ENCODE measurements at places on chromosomes 4 and X.

- DNase-seq = no peak
These were observed 7.4 kb downstream of the SUPT20HL2 start for GRCh38 chrX:24306440-24306839.

DNA sequence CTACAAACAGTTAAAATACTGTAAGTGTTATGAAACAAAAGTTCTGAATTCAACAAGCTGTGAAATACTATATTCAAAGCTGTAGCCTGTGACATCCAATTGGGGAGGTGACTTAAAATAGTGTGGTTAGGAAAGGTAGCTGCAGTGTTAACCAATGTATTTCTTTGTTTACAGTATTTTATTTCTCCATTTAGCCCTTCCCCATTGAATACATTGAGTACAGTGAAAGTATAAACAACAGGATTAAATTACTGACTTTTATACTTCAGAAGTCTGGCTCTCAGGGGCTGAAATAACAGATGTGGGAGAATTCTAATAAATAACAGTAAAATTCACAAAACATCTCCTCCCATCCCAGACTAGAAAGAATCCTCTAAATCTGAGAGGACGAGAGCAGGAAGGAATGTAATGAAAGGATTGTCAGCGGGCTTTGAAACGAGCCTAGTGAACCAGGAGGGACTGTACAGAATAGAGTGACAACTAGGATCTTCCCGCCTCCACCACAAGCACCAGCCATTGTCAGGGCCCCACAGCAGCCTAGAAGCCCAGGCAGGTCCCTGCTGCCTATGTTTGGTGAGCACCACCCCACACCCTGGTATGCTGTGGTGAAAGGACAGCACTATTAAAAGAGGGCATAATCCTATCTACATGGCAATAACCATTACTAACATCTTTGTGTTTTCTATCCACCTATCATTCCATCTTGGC lies 73.7 kb downstream of the SPCS3 start:
- DNase-seq = no peak

DNA sequence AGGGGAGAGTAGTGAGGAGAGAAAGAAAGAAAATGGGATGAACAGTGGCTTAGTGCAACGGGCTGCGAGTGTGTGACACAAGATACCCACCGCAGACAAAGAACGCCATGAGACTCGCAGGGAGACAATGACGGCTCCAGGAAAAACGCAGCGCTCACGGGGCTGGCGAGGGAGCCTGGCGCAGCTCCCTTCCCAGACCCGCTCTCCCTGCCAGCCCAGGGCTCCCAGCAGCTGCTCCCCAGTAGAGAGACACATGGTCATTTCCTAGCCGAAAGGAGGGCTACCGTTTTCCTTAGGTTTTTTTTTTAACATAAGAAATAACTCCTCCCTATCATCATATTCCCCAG lies 149.5 kb downstream of the MAML3 start:
- no peak for DNase-seq

GRCh38 chr4:189117426-189117825 lies 823.2 kb upstream of the FRG1 start:
- DNase-seq = no peak

GRCh38 chr4:121112530-121112929 lies 40.2 kb upstream of the NDNF start:
- DNase-seq = no peak

DNA sequence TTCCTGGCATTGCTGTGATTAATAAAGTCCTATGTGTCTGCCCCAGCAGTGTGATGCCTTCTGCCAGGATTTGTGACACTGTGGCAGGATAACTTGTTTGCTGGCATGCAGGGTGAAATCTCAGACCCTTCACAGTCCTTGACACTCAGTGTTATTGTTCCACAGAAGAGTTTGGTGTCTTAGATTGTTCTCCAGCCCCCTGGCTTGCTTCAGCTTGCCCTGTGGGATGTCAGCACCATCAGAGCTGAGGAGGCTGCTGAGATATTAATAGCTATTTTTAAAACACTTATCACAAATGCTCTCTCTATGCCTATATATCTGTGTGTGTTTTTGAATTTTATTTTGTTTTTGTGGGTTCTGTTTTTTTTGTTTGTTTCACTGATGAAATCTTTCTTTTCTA lies 136.9 kb downstream of the TSPAN5 start:
- DNase-seq = no peak

DNA sequence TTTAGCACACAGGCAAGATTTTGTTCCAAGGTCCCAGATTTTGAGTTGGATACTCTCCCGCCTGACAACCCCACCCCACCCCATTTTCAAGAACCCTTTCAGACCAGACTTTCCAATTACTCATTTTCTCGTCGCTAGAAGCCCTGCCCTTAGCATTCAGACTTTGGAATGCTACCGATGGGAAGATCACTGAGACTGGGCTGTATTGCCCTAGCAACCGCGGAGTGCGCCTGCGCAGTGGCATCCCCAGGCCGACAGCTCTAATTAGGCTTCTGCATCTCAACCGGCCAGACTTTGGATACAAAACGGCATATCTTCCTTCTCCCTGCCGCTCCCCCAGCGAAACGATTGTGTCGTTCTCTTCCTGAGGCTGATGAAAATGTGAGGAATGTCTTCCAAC lies 3.4 kb downstream of the MAGEE2 start:
- DNase-seq = no peak

GRCh38 chrX:11704725-11705495 lies 39.2 kb upstream of the ARHGAP6 start:
- no peak for DNase-seq

DNA sequence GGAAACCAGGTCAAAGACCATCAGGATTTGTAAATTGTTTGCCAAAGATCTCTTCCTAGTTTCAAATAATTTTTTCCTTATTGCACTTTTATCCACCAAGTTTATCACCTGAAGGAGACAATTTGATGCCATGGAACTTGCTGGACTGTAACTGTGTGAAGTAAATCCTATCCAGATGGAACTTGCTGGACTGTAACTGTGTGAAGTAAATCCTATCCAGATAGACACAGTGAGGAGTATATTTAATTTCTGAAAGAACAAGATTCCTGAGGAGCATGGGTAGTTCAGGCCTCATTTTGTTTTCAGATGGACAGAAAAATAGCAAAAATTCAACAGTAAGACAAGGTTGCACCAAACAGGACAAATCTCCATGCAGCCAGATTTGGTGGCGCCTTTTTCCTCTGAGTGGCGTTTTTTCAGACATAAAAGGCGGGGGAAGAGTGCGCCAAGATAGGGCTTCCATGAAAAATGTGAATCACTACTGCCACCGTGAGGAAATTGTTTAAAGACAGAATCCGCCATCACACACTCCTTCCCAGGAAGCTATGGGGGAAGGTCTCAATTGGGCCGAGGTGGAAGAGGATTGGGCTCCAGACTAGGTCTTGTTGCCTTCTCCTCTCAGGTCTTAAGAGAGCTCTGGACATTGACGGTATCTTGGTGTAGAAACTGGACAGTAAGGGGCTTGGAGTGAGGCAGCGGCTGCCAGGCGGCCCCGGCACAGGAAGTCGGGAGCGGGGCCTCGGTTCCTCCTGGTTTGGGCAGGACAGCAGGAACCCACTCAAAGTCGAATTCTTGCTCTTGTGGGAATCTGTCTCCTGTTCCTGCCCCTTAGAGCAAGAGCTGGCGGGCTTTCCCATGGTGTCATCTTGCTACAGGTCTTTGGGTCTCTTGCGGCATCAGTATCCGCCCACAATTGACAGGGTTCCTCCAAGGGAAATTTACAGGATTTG lies 234.7 kb downstream of the OR13H1 start:
- DNase-seq = no peak

DNA sequence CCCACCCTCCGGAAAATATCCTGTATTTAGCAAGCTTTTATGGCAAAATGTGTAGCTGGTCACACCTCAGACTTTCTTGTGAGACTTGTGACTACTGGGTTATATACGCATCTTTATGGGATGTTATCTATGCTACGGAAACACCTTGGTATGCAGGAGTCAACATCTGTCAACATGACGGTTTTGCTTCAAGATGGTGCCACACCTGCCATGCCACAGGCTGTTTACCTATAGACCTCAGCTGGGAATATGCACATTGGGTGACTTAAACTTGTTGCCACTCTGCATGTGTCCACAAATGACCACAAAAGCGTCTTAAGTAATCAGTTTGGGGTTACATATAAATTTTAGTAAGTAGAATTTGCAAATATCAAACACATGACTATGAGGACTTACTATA lies 192.3 kb upstream of the ATP6AP2 start:
- DNase-seq = no peak

GRCh38 chrX:132169554-132169953 lies 41.7 kb upstream of the FRMD7 start:
- DNase-seq = no peak

DNA sequence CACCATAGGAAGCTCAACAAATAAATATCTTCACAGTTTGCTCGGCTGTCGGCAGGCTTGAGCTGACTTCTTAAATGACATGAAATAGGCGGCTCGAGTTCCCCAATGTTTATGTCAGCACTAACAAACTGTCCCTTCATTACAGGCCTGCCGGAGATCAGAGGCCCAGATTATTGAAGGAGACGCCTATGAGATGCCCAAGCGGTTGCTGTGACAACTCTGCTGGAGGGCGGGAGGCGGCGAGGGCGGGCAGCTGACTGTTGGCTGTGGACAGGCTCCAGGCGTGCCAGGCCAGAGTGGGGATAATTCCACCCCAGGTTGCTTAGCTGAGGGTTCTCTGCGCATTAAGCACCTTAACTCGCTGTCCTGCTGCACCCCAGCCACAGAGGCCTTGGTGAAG lies 39.2 kb upstream of the MSX1 start:
- no peak for DNase-seq

DNA sequence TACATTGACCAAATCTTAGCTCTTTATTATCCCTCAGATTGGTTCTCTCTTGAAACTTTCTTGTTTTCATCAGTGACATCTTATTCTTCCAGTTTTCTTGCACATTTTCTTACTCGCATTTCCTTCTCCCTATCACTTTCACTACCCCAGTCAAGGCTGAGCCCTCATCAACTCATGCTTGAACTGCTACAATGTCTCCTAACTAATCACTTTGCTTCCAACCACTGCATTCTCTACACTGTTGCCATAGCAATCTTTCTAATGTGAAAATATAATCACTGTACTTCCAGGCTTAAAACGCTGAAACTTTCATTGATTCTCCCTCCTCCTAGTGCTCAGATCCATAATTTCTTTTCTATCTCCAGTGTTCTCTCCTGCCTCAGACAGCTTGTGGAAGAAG lies 22.2 kb upstream of the LPAR4 start:
- no peak for DNase-seq

DNA sequence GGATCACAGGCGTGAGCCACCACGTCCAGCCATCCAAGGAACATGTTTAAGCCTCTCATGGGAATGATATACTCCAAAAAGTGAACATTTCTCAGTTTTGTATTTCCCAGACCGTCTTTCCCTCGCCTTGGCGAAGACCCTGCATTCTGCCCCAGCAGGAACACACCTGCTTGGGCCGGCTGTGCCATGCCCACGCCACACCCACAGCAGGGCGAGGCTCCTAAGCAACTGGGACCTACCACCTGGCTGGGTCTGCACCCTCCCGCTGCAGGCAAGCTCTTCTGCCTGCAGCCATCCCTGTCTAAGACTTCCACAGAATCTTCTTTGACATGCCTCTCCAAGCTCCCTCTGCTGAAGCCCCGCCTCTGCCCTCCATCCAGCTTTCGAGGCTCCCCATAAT lies 3.6 kb downstream of the CCNQ start:
- no peak for DNase-seq

GRCh38 chrX:152930516-152930915 lies 32.6 kb downstream of the ZNF185 start:
- DNase-seq = no peak

DNA sequence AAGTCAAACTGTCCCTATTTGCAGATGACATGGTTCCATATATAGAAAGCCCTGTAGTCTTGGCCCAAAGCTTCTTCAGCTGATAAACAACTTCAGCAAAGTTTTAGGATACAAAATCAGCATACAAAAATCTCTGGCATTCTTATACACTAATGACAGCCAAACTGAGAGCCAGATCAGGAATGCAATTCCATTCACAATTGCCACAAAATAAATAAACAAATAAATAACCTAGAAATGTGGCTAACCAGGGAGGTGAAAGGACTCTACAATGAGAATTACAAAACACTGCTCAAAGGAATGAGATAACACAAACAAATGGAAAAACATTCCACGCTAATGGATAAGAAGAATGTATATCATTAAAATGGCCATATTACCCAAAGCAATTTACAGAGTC lies 52.9 kb upstream of the CXCL8 start:
- DNase-seq = no peak

DNA sequence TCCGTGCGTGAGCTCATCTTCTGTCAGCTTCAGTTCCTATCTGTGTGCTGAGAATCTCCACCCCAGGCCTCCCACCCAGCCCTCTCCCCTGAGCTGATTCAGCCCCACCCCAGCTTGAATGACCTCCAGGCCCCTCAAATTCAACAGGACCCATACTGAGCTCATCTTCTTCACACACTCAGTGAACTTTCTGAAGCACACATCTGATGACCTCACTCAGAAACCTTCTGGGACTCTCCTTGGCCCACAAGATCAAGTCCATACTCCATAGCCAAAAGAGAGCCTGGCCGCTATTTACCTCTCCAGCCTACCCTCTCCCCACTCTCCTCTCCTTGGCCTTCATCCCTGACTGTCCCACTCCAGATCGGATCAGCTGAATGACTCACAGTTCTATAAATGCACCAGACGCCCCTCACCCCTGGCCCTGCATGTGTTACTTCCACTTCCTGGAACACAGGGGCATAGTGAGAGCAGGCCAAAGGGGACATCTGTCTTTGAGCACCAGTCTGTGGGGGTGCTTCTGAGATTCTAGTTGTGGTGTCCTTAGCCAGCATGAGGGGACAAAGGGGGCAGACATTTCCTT lies 62.5 kb downstream of the PJA1 start:
- no peak for DNase-seq

DNA sequence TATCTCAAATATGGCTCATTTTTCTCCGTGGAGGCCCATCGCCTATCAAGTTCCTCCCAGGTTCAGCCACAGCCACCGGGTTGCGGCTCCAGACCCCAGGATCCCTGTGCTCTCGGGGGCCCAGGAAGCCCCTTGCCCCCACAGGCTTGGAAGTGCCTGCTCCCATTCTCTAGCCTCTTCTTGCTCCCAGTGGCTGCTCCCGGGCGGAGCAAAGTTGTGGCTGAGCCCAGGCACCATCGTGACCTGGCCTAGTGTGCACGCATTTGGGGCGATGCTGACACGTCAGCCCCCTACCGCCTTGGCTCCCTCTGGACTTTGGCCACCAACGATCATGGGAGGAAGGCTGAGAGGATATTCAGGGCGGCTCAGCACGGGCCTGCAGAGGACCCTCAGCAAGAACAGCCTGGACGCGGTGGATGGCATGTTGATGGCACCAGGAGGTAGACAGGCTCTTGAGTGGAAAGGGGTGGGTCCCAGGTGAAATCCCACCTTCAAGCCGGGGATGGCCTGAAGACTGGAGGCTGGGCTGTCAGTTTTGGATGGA lies 419.4 kb upstream of the AGA start:
- no peak for DNase-seq

GRCh38 chrX:39718981-39719380 lies 378.8 kb downstream of the BCOR start:
- no peak for DNase-seq

- DNase-seq = no peak
These were observed 17.9 kb downstream of the STK26 start for GRCh38 chrX:132041015-132041414.

All from non-pigmented ciliary epithelial cell (primary cell).